A549 treated with Hydrocortisone at 1 μM for 4 hours (cell line): ENCODE measurements at places on chromosomes 3 and 15. TPM values are rescaled to one million over a fixed set of nuclear protein-coding genes. Genes with fewer than 3 reads are reported as not detected.

Gene SNX1
- total RNA-seq = 72.2 to 80.6 TPM (median 78.7 TPM) in 5 replicates

Gene TATDN2
- 29.4 to 41.2 TPM (median 33.3 TPM) in 5 replicates for total RNA-seq

Gene STRIT1
- not detected in 5 replicates for total RNA-seq

Gene LRTM1
- not detected in 5 replicates for total RNA-seq

Gene GOLGA8T
- total RNA-seq = 0.91 to 1.7 TPM (median 1.6 TPM) in 5 replicates

Gene NTRK3
- 18.0 to 25.1 TPM (median 22.2 TPM) in 5 replicates for total RNA-seq

Gene TMEM207
- total RNA-seq = not detected in 5 replicates
